ENCODE measurements at places on chromosomes 2 and 18.

GRCh38 chr2:205972113-205972512, 113.9 kb downstream of the INO80D start:
- no peak for DNase-seq

GRCh38 chr2:2399396-2399795, 68.3 kb upstream of the MYT1L start:
- peak; percentile 62 for DNase-seq

DNA sequence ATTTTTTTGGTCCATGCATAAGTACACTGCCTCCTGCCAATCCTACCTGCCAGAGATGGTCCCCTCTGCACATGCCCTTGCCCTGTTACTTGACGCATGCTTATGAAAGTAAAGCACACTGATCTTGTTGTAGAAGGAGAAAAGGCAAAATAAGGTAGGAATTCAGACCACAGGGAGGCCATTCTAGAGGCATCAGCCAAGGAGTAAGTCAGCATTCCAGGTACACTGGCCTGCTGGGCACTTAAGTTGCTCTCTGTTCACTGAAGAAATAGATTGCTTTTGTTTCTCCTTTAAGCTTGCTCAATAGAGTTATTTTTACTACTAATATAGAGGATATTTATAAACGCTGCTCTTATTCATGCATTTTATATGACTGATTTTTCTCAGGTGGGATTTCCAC, 604.4 kb downstream of the TDRD15 start:
- no peak for DNase-seq

GRCh38 chr2:195612611-195613495, 44.2 kb upstream of the SLC39A10 start:
- DNase-seq, result no peak

- DNase-seq, result no peak
Measured at GRCh38 chr18:31203096-31203793, 40.6 kb upstream of the DSC1 start.

- peak; percentile 10 for DNase-seq
Measured at GRCh38 chr2:233469261-233470010, 97.1 kb downstream of the USP40 start.

GRCh38 chr2:142872882-142873724, 4.4 kb upstream of the KYNU start:
- DNase-seq, result no peak

DNA sequence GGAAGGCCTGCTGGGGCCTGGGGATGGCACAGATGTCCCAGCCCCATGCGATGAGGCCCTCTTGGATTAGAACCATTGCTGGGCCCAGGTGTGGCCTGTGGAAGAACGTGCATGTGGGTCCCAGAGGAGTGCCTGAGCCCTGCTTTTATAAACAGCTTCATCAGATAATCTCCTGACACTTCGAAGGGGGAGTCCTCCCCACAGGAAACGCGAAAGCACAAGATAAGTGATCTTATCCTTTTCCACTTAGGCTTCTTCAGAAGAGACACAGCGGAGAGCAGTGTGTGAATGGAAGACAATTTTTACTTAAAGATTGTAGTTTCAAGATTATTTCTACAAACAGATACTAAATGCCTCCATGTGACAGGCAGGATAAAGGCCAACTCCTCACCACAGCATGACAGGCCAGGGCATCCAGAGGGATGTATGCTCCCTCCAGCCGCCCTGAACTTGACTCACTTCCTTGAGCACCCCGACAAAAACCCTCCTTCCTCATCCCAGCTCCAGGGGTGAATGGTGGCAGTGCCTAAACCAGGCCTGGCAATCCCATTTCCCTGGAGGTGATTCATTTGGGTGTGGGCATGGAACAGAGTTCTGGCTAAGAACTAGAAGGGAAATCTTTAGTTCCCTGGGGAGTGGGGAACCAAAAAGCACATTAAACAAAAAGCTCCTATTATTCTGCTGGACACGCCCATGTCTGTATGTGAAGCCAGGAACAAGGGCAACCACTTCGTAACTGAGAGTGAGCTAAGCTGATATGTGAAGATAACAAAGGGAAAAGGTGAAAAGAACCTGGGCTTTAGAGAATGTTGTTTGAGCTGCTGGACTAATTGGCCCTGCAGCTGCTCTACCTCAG, 56.2 kb upstream of the TMEM163 start:
- DNase-seq, result peak; percentile 29

DNA sequence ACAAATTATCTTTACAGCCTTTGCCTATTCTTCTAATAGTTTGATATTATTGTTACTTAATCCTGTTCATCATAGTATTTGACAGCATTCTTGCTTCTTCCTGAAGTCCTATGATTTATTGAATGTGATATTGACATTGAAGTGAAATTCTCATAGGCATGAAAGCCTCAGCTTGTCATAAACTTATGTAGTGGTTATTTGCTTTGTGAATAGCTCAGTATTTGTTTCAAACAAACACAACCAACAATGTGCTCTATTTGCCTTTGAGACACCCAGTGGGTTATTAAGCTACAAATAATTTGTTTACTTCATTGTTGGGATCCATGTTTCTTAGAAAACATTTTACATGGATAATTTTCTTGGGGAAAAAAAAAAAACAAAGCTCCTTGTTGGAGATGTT, 57.2 kb downstream of the TTC39C start:
- no peak for DNase-seq

- no peak for DNase-seq
Measured at GRCh38 chr2:26687328-26687727, 5.2 kb upstream of the KCNK3 start.

DNA sequence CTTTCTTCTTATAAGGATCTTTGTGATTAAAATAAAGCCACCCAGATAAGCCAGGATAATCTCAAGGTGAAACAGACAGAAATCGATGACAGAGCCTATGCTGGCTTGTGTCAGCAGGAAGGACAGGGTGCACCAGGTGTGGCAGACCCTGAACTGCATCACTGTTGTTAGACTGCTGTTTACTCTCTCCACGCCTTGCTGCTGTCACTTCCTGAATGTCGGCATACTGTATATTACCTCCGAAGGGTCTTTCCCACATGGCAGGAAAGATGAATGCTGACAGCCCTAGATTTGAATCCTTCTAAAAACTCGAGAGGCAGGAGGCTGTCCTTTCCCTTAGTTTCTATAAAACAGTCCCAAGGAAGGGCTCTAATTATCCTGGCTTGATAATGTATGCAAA, 18.9 kb upstream of the TMEM163 start:
- DNase-seq, result no peak

GRCh38 chr2:114119862-114120261, 230.0 kb downstream of the ACTR3 start:
- no peak for DNase-seq

DNA sequence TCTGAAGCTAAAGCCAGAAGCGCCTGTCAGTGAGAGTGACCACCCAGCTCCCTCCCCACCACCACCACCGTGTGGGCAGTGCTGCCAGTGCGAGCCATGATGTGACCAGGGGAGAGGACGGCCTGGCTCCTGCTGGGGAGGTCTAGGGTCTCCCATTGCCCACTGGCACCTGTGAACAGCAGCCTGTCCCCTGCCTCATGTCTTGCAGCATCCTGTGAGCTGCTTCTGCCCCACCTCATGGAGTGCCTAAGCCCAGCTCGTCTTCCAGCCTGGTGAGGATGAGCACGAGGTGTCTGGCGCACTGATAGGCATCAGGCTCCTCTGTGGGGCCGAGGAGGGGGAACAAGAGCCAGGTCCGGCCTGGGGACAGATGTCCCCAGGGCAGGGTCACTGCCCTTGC, 61.4 kb downstream of the FAM168B start:
- DNase-seq, result no peak

DNA sequence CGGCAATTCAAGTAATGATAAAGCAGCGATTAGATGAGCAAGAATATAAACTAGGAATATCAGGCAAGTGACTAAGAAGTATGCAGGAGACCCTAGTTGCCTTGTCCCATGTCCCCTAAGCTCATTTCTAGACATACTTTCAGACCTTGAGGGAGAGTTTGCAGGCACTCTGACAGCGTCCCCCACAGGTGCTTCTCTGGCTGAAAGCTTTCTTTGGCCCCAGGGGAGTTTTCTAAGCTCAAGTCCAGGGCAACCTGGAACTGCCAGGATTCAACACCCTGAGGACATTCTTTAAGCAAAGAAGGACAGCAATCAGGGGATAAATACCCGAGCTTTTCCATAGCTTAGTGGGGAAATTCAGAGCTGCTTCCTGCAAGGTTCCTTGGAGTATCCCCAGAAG, 308.1 kb upstream of the CHST9 start:
- DNase-seq, result no peak

DNA sequence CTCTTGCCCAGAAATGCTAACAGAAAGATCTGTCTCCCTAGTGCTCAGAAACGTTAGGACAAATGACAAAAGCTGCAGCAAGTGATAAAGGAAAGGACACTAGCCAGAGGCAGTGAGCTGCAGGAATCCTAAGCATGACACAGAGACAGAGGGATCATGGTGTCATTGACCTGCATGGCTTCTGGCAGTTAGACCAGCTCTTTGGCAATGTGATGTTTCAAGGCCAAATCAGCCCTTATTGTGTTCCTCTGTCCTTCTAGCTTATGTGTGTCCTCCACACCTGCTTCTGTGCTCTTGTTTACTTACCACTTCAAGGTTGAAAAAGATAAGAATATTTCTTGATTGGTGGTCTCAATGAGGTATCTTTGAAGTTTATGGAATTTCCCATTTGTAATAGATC, 120.8 kb downstream of the RHBDD1 start:
- DNase-seq, result no peak

- DNase-seq, result peak; percentile 63
Measured at GRCh38 chr2:30862054-30862651, 54.9 kb upstream of the CAPN13 start.

- DNase-seq, result no peak
Measured at GRCh38 chr2:9463698-9464034, 10.7 kb upstream of the IAH1 start.

DNA sequence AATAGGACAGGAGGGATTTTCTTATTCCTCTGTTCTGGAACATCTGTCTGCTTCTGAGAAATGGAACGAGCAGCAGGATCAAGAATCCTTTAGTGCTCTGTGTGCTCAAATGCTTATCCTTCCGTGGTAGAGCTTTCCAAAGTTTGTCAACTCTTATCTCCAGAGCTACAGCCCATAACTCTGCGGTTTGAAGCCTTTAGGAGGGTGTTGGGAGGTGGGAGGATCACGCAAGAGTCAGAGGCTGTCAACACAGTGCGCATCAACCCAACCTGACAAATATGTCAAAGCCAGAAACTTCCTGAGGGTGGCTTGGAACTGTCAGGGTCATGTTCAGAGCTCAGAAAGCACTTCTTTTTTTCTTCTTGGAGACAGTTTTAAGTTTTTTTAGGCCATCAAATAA, 95.9 kb downstream of the CRIM1 start:
- no peak for DNase-seq

- no peak for DNase-seq
Measured at GRCh38 chr2:35891528-35891927, 464.1 kb upstream of the CRIM1 start.

DNA sequence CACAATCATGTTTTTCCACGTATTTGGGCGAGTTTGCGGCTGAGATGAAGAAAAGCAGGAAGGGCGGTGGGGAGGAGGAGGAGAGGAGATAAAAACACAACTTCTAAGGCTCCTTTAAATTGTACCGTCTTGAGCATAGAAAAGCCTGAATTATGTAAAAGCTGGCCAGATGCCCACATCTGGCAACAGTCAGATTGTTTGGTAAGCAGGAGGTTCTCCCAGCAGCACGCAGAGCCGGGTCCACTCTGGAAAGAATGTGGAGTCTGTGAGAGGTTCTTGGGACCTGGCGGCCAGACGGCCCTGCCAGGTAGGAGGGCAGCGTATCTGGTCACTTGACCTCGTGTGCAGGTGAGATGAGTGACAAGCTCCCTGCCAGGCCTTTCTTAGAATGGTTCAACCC, 215.3 kb upstream of the APCDD1 start:
- no peak for DNase-seq

DNA sequence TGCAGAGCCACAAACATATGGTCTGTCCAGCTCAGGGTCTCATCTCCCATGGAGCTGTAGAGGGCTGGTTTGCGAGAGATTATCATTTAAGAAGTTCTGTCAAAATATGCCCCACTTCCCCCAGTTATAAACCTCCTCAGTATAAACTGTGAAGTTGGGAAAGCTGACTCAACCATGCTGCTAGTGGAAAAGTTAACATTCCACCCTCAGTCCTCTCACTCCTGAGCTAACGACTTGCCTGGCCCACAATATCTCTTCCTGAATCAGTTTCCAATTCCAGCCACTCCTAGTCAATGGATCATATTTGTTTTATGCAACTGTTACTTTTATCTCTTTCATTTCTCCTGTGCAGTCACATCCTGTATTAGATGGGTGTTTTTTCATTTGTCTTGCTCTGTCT, 326.2 kb downstream of the SETBP1 start:
- no peak for DNase-seq

GRCh38 chr18:54433368-54433767, 75.7 kb downstream of the C18orf54 start:
- no peak for DNase-seq

DNA sequence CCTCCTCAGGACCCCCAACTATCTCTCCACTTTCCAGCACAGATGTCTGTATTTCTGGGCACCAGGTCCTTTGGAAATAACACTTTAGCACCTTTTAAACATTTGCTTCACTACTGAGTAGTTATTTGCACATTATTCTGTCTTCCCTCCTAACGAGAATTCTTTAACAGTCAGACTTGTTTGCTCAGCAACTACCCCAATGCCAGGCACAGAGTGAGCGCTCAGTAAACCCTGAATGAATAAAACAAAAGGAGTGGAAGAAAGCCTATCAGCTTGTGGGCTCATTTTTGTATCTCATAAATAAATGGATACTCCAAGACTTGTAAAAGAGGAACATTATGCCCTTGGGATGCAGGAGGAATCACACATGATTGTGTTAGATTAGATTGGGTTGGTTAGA, 450.4 kb downstream of the TGIF1 start:
- no peak for DNase-seq

GRCh38 chr2:19478409-19478808, 120.0 kb upstream of the OSR1 start:
- DNase-seq, result no peak

- DNase-seq, result no peak
Measured at GRCh38 chr18:35842536-35842935, 129.9 kb upstream of the RMP24 start.

- DNase-seq, result no peak
Measured at GRCh38 chr2:139271149-139271548, 491.0 kb upstream of the NXPH2 start.
